ENCODE measurements at places on chromosomes 7 and 10.

DNA sequence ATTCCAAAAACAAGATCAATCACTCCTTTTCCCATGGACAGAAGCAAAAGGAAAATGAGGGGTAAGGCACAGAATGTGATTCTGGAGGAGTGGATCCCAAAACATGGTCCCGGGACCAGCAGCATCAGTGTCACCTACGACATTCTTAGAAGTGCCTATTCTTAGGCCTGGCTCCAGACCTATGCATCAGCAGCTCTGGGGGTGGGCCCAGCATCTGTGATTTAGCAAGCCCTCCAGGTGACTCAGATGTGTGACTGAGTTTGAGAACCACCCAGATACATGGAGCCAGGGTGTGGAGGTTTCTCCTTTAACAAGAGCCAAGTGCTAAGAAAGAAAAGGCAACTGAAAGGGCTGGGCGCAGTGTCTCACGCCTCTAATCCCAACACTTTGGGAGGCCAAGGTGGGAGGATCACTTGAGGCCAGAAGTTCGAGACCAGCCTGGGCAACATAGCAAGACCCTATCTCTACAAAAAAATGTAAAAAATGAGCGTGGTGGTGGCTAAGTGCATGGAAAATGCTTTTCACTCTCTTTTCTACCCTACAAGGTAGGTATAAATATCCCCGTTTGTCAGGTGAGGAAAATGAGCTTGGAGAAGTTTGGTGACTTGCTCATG lies 17.1 kb upstream of the ARPC1A start:
- DNase-seq, result no peak

DNA sequence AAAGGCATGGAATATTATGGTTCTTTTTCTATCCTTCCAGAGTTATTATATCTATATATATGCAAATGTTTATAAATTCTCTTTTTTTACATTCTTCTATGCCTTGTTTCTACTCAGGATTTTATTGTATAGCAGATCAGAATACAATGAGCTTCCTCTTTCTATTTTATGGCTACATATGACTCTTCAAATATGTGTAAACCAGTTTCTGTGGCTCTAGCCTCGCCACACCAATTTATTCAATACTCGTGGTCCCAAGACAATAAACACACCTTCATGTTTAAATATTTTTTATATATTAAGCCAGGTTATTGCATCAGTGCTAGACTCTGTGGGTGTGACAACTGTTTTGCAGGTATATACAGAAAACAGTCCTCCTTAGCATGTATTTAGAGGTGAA lies 237.5 kb upstream of the MKLN1 start:
- DNase-seq, result no peak

DNA sequence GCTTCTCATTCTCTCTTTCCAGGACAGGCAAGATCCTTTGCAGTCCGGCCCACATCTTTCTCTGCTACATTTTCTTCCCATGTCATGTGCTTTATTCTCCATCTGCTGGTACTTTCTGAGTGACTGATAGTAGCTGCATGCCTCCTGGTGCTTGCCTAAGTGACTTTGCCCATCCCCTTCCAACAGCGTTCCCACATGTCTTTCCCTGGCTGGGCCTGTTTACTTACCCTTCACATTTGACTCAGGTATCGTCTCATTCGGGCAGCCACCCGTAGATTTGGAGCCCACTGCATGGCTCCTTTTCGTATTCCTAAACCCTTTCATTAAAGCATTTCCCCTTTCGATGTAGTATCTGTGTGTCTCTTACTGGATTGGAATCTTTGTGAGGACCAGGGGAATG lies 24.6 kb downstream of the TYW1 start:
- no peak for DNase-seq

DNA sequence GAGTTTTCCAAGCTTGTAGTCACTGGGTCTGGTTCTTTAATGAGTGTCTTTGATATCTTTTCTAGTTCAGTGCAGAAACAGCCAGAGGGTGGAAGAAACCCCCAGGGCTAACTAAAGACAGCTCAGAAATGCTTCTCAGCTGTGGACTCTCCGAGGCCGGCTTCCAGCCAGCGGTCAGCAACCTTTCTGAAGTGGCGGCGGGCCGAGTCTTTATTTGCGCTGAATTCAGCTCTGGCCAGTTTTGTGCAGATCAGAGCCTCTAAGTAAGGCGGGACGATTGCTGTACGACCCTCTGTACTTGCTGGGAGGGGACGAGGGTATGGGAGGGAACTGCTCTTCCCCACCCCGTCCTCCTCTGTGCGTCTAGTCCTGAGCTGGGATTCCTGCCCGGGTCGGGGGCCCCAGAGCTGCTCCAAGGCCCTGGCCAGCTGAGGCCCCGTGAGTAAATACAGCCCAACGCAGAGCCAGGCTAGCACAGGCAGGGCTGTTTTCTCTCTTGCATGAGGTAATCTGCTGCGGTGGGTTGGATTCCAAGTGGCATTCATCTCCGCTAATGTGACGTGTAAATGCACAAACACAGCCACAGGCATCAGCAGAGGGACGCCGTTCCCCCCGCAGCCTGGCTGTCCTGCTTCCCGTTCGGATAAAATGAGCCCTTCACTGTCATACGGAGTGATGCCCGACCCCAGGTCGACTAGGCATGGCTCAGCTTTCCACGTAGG lies 159.8 kb downstream of the PIP4K2A start:
- DNase-seq, result peak; percentile 83

- DNase-seq, result no peak
These were observed 88.0 kb upstream of the PRSS58 start for GRCh38 chr7:142345811-142346210.

GRCh38 chr10:132926777-132927650 lies 15.4 kb downstream of the CFAP46 start:
- DNase-seq, result no peak

DNA sequence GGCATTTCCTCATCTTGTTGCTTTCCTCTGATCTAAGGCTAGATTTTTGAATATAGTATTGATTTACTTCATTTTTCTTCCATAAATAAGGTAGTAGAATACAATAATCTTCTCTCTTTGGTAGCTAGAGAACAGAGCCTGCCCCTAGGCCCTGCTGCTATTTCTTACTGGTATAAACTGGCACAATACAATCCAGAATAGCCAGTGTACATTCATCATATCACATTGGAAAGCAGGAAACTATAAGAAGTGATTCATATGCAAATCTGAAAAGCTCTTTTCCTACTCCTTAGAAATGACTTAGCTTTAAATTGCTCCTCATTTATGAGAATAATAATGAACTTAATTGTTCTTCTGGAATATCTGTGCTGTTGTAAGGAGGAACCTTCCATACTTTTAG lies 100.2 kb downstream of the KCND2 start:
- no peak for DNase-seq

- DNase-seq, result no peak
These were observed 47.9 kb downstream of the TAF3 start for GRCh38 chr10:7866176-7866575.

DNA sequence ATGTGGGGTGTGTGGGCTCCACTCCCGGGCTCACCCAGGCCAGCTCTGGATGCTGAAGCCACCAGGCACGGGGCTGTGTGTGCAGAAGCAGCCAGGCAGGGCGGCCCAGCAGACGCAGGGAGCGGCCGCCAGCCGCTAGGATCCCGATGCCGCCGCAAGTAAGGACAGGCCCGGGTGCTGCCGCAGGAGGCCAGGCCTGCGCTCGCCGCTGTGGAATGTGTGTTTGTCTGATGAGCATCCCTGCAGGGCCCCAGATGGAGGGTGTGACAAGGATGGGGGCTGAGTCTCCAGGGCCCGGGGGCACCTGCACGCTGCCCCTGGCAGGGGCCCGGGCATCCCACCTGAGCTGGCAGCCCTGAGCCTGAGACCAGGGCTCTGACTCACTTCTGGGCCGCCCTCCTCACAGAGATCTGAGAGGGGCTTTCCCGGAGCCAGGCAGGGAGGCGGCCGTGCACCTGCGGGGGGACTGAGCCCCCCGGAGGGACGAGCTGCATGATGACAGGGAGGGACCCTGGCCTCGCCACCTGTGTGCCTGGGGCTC lies 101.5 kb downstream of the FOXL3 start:
- DNase-seq, result no peak

- peak; percentile 61 for DNase-seq
These were observed 25.1 kb upstream of the DDIT4 start for GRCh38 chr10:72248468-72249151.

DNA sequence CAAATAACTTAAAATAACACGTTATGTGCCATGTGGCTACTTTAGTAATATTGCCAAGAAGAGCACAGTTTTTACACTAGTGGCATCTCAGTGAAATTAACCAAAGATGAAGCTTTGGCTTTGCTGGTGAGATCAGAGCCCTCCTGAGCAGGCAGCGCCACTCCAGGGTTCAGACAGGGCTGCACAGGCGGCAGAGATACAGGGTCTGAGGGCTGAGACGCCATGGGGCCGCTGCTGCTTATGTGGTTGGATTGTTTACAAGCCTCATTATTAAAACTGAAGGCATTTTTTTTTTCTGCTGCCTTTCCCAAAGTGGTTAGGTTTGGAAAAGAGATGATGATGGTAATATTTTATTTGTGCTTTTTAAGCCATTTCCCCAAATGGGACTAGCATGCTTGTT lies 68.8 kb upstream of the DNAJB6 start:
- DNase-seq, result no peak

DNA sequence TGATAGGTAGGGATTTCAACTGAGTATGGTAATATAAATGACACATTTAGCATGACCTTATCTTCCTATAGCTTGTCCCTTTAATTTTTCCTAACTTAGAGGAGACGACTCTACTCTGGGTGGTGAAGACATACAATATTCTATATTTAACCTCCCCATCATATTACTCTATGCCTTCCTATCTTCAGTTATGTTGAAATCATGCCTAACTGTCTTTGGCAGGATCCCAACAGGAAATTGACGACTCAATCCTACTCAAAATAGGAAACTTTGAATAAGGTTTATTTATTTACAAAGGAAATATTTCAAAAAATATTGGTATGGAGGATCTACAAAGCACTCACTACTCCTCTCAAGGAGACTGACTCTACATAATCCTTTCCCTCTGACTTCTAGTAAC lies 24.1 kb upstream of the SEMA3A start:
- no peak for DNase-seq

GRCh38 chr10:132111121-132111731 lies 45.5 kb downstream of the JAKMIP3 start:
- no peak for DNase-seq

- no peak for DNase-seq
These were observed 187.7 kb downstream of the ELFN1 start for GRCh38 chr7:1857487-1858421.

GRCh38 chr7:40544221-40544723 lies 409.5 kb downstream of the SUGCT start:
- no peak for DNase-seq

GRCh38 chr7:55193245-55193644 lies 171.9 kb upstream of the LANCL2 start:
- DNase-seq, result no peak

GRCh38 chr7:95904099-95904498 lies 131.7 kb downstream of the DYNC1I1 start:
- no peak for DNase-seq

GRCh38 chr10:21263263-21263803 lies 262.1 kb downstream of the SKIDA1 start:
- no peak for DNase-seq

DNA sequence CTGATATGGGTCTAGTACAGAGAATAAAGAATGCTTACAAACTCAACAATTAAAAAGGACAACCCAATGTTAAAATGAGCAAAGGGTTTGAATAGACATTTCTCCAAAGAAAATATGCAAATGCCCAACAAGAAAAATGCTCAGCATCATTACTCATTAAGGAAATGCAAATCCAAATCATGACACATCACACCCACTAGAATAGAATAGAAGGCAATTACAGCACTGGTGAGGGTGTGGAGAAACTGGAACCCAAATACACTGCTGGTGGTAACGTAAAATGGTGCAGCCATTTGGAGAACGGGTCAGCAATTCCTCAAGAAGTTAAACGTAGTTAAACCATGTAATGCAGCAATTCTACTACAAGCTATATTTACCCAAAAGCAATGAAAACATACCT lies 53.8 kb downstream of the KDM7A start:
- DNase-seq, result no peak

DNA sequence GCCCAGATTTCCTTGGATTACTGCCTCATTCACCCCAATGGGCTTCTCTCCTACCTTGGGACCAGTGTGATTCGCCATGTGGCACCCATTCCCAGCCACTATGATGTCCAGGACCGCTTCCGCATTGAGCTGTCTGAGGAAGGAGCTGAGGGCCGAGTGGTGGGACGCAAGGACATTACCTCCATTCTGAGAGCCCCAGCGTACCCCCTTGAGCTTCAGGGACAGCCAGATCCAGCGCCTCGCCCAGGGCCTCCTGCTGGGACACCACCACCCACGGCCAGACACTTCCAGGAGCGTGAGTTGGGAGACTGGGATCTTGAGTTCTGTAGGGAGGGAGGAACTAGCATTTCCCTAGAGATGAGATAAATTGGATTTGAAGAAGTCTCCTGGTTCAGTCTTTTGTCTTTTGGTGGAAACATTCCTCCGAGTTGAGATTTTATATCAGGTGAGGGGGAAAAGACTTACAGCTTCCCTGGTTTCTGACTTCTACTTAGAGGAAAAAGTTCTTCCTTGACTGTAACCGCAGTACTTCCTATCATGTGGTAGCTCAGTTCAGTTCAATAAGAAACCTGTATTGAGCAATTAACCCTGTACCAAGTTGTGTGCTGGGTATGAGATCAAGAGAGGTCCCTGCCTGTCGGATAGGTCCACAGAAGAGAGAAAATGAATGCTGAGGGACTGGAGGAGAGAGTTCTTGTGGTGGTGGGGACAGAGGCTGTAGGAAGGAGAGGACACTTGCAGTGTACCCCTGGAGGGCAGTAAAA lies 1.3 kb downstream of the MOSPD3 start:
- DNase-seq, result no peak

- no peak for DNase-seq
These were observed 97.7 kb upstream of the FAM204A start for GRCh38 chr10:118439824-118440223.

DNA sequence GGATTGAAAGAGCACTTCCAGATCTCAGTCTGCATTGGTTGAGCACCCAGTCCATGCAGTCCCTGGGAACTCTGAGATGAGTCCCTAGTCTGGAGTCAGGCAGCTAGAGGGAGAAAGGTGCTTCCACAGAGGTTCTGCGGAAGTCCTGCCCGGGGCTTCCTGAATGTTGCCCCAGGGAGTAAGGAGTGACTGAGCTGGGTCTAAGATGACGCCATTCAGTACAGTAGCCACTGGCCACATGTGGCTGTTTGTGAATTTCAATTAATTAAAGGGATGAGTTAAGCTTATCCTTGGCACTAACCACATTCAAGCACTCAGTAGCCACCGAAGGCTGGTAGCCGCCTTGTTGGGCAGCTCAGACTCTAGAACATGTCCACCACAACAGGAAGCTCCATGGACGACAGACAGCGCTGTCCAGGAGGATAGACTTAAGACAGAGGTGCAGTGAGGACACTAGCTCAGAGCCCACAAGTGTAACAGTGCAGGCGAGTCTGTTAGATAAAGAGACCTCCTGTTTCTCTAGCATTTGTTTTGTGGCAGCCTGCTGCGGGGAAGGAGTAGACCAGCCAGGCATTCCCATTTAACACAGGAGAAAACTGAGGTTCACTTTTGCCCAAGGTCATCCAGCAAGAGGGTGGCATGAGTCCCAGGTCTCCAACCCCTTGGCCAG lies 101.6 kb upstream of the PPIF start:
- DNase-seq, result no peak

- DNase-seq, result peak; percentile 57
These were observed 1.3 kb upstream of the ARID5B start for GRCh38 chr10:61899997-61900828.
